ENCODE measurements at places on chromosomes 13 and 19.

- no peak for DNase-seq
Observed at GRCh38 chr19:19631346-19631745, 3.3 kb upstream of the LPAR2 start.

DNA sequence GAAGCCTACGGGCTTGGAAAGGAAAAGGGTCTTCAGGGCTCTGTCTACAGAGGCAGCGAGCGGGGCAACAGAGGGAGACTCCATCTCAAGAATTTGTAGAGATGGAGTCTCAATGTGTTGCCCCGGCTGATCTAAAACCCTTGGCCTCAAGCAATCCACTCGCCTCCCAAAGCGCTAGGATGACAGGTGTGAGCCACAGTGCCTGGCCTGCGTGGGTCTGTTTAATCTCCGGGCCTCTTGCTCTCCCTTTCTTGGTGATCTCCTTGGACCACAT, 8.1 kb downstream of the RPS9 start:
- no peak for DNase-seq

- no peak for DNase-seq
Observed at GRCh38 chr19:35048911-35049411, 7.4 kb downstream of the HPN start.

- no peak for DNase-seq
Observed at GRCh38 chr13:40143559-40143958, 488.1 kb downstream of the COG6 start.

DNA sequence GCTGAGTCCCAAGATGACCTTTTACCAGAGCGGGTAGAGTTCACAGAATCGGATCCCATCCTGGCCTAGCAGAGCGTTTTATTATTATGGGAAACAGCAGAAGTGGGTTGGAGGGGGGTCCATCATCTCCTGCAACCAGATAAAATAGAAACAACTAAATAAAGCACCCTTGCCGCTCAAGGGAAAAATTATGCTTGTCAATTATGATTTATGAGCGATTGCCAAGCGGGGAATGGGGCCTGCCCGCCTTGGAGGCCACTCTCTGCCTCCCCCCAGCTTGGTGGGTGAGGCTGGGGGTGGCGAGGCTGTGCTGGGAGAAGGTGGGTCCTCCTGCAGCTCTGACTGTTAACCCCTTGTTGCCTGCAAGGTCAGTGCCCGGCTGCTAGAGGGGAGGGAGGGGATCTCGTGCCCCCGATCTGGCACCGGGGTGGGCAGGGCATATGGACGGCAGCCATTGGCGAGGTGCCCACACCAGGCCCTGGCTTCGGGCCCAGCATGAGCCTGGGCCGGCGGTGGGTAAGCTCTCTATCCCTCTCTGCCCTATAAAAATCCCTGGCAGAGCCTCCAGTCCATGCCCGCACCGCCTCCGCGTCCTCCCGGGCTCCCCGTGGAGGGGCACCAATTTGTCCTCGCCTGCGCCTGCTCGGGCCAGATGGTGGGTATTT, 129.1 kb downstream of the URI1 start:
- DNase-seq: no peak

DNA sequence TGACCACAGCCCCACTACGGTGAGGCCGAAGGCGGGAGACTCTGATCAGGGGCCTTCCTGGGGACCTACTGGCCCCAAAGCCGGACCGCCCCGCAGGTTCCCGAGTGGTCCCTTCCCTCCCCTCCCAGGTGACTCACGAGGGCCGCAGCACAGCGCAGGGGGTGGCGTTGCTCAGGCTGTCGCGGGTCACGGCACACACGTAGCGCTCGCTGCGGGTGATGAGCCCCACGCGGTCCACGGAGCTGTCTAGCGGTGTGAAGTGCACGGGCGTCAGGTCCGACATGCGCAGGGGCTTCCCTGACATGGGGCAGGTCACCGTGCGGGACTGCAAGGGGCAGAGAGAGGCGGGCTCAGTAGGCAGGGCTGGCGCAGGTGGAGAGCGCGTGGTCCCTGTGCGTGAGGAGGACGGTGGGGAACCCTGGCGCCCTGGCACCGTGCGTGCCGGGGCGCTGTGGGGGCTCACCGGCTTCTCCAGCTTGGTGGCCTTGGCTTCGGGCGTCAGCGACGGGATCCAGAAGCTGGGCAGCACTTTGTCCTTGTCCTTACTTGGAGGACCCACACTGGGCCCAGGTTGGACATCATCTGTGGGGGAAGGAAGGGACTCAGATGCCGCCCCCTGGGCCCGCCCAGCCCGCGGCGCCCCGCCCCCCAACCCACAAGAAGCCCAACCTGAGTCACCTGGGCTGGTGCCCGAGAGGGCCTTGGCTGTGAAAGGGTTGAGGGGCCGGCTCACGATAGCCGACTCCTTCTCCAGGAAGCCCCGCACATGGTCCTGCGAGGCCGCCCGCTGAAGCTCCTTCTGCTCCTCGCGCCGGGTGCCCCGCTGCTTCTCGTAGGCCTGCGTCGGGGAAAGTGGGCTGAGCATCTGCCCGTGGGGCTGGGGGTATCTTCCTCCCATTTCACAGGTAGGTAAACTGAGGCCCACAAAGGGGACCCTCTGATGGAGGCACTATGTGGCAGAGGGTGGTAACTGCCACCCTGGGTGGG, 23.7 kb downstream of the NOSIP start:
- no peak for DNase-seq

- peak; percentile 38 for DNase-seq
Observed at GRCh38 chr13:60448907-60449510, 52.0 kb downstream of the TDRD3 start.

GRCh38 chr13:94947965-94948371, 235.6 kb upstream of the SOX21 start:
- no peak for DNase-seq

- peak; percentile 63 for DNase-seq
Observed at GRCh38 chr13:33509642-33510229, 224.2 kb upstream of the STARD13 start.

DNA sequence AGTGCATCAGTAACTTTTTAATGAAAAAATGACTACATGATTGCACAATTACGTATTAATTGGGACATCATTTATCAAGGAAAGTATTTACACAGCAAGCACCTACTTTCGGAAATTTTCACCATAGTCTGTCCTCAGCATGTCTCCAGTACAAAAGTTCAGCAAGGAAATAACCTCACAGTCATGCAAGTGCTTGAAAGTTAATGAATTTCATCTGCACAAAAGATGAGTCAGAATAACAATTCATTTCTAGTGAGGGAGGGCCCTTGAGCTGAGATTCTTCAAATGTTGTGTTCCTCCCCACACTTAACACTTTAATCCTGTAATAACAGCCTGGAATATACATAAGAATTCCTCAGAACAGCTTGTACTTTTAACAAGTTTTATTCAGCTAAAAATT, 49.0 kb upstream of the OXGR1 start:
- no peak for DNase-seq

DNA sequence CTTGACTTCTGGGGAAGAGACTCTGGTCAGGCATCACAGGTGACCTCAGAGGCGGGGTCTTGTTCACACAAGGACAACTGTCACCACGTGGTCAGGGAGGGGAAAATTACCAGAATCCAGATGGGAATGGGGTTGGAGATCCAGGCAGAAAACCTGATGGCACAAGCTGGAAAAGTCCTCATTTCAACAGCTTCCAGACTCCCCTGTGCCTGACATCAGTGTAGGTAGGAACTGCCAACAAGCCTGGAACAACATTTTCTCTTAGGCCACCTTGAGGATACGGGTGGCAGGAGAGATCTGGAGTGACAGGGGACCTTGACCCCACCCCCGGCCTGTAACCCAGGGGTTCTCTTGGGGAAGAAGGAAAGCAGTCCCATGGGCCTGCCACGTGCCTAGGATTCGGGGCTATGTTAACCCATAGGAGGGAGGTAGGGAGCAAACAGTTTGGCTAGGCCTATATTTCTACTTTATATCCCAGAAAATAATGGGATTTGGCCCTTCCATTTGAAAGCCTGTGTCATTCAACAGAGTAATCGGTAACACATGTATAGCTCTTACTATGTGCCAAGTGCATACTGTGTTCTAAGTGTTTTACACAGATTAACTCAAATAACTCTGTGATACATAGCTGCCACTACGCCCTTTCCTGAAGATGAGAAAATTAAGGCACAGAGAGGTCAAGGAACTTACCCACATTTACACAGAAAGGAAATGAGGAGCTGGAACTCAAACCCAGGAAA, 44.9 kb upstream of the C13orf42 start:
- DNase-seq: no peak

- DNase-seq: no peak
Observed at GRCh38 chr19:4935444-4935843, 26.1 kb downstream of the UHRF1 start.

DNA sequence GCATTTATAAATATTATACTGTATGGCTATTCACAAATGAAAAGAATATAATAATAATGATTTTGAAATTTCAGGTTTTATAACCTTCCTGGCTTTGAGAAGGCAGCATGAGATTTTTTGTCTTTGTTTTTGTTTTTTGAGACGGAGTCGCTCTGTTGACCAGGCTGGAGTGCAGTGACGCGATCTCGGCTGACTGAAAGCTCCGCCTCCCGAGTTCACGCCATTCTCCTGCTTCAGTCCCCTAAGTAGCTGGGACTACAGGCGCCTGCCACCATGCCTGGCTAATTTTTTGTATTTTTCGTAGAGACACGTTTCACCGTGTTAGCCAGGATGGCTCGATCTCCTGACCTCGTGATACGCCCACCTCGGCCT, 64.1 kb downstream of the ZNF429 start:
- no peak for DNase-seq

DNA sequence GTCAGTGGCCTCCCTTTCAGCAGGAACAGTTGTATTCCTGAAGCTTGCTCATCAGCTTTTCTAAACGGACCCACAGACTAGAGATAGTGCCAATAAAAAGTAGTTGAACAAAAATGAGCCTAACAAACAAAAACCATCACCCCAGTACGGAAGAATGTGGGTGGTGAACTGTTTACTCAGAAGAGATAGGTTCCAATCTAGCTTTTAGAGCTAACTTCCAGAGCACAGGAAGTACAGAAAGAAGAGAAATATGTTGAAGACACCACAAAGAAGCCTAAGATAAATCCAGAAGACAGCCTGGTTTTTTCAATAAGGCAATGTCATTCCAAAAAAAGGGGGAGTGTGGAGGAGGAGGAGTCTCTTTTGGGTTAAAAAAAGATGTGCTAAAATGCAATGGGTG, 2.8 kb upstream of the LMO7 start:
- DNase-seq: no peak

DNA sequence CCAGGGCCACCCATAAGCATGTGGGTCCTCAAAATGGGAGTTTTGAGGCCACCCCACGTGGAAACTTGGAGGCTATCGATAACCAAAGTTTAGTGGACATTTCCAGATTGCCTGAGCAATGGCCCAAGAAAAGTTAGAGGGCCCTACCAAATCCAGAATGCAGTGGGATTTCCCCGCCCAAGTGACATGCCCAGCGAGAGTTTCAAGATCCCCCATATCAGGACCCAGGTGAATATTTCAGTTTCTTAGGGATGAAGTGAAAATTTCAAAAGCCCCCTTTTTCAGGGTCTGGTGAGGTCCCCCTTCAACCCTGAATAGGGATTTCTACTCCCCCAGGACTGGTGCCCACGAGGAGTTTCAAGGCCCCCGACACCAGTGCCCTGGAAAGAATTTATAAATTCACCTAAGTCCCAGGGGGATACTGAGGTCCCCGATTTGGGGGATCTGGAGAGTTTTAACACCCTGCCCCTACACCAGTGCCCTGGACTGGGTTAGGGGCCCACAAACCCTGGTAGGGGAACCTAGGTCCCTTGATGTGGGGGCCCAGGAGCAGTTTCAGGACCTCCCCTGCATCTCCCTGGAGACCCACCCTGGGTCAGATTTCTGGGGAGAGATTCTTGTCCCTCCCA, 695 bp downstream of the BST2 start:
- no peak for DNase-seq

DNA sequence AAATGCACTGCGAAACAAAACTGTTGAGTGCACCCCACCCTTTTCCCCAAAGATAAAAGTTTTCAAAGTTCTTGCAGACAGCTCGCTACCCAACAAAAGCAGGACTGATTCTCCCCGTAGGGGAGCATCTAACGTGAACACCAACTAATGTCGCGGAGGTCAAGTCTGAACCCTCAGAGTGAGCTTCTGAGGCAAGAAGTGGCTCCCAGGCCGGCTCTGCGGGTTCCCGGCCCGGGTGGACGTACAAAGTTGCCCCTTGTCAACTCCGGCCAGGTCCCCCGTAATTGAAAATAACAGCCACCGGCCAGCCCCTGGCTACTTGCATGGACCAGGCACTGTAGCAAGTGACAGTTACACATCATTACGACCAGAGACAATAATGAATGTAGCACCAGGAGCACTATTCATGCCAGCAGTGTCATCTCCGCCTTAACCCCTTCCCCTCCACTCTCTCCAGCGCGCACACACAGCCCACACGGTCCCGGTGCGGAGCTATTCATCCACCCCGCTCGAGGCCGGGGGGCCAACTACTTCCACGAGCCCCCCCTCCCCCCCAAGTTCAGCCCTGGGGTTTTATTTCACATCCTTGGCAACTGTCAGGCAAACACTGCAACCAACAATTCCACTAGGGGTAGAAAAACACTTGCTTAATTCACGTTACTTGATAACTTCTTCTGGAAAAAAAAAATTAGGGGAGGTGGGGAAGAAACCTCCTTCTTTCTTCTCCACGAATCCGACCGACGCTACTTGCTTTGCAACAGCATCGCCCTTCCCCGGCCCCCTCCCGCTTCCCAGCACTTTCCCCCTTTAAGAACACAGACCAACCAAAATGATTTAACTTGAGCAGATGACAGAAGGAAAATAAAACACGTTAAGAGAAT, 1.2 kb downstream of the KLF12 start:
- no peak for DNase-seq

DNA sequence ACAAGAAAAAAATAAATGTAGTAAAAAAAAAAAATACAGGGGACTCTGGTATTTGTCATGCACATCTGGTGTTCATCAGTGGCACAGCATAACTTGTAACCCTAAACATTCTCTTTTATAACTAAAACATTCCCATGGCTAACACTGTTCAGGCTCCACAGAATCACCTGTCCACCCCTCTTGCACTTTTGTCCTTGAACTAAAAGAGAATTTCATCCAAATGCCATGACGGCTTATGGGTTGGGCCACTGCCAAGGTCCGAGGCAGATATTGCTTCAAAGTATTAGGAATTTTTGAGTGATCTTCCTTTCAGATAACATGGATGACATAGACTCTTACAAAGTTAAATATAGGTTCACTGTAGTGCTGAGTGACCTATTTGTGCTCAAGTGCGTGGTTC, 25.7 kb upstream of the SERP2 start:
- DNase-seq: no peak

DNA sequence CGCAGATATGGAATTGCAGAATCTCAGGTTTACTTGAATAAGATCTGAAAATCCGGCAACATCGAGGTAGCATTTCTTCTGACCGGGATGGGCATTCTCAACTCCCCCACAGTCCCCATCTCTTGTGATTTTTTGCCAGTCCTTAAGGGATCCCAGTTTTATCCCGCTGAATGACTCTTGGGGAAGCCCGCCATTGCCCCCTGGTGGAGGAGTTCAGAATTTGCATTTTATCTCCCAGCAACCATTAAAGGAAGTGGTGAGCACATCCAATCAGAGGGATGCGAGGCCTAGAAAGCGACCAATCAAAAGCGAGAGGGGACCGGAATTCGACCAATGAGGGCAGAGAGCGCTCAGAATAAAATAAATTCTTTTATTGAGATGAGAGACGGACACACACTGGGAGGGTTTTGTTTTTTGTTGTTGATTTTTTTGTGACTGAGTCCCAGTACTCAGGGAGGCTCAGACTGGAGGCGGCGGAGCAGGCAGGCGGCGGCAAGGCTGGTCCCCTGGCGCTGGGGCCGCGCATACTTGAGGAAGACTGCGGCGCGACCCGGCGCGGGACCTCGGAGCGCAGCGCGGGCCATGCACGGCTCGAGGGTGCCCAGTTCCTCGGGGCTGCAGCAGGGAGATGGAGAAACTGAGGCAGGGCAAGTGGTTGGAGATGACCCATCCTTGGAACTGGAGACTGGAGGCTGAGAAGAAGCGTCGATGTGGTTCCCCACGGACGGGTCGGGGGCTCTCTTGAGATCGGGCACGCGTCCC, 3.9 kb upstream of the TTC9B start:
- peak; percentile 90 for DNase-seq
